ENCODE measurements at places on chromosomes 3 and 15. TPM values are rescaled to one million over a fixed set of nuclear protein-coding genes. Genes with fewer than 3 reads are reported as not detected.

Gene NR1I2
- total RNA-seq: not detected

DNA sequence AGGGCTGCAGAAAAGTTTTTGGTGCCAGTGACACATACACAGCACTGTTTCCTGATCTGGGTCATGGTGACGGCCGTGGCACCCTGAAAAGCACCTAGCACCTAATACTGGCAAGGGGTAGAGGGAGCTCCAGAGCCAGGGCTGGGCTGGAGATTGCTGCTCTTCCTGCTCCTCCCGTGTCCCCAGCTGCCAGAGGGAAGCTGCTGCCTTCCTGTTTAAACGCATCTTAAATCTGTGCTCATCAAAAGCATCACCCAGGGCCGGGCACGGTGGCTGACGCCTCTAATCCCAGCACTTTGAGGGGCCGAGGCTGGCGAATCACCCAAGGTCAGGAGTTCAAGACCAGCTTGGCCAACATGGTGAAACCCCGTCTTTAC, 156.7 kb upstream of the MEF2A start:
- DNase-seq: peak; percentile 38

Gene TPRG1
- 1.9 TPM for total RNA-seq

- no peak for DNase-seq
Measured at GRCh38 chr15:67199391-67199790, 55.1 kb downstream of the AAGAB start.

- no peak for DNase-seq
Measured at GRCh38 chr15:62060896-62061280, 641 bp upstream of the VPS13C start.

- no peak for DNase-seq
Measured at GRCh38 chr3:172905451-172905850, 154.9 kb downstream of the ECT2 start.

- DNase-seq: no peak
Measured at GRCh38 chr3:13078163-13078905, 5.1 kb upstream of the IQSEC1 start.

GRCh38 chr3:119613201-119613600, 15.5 kb downstream of the PLA1A start:
- no peak for DNase-seq

GRCh38 chr3:14836049-14836468, 17.3 kb downstream of the FGD5 start:
- no peak for DNase-seq

GRCh38 chr3:116896116-116896515, 186.5 kb downstream of the TUSC7 start:
- DNase-seq: no peak

Gene LXN
- not detected for total RNA-seq

GRCh38 chr3:102510663-102511062, 75.8 kb downstream of the ZPLD1 start:
- no peak for DNase-seq

Gene KCNMB3
- total RNA-seq: 7.4 TPM

DNA sequence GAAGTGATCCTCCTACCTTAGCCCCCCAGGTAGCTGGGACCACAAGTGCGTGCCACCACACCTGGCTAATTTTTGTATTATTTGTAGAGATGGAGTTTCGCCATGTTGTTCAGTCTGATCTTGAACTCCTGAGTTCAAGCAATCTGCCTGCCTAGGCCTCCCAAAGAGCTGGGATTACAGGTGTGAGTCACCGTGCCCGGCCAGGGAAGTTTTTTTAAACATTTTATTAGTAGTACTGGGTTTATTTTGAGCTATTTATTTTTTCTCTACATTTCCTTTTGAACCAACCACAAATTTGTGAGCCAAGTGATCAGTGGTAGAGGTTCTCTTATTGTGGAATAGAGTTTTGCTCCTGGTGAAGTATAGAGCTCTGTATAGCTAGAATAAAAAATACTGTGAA, 33.7 kb downstream of the ARMC8 start:
- DNase-seq: no peak

DNA sequence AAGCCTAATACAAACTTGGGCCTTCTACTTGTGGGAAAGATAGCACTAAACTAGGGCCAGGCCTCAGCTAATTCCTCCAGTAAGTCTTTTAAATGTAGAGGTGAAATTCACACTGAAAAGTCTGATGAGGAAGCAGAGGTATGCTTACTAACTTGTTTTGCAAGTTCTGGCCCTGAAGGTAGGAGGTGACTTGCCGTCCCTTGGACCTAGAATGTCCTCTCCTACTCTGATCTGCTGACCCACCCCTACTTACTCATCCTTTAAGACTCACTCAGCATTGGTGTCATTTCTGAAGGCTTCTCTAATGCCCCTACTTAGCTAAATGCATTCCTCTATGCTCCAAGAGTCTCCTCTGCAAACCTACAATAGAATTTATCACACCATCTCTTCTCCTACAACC, 19.4 kb downstream of the RIOX2 start:
- peak; percentile 98 for DNase-seq

Gene ATP13A5
- not detected for total RNA-seq

DNA sequence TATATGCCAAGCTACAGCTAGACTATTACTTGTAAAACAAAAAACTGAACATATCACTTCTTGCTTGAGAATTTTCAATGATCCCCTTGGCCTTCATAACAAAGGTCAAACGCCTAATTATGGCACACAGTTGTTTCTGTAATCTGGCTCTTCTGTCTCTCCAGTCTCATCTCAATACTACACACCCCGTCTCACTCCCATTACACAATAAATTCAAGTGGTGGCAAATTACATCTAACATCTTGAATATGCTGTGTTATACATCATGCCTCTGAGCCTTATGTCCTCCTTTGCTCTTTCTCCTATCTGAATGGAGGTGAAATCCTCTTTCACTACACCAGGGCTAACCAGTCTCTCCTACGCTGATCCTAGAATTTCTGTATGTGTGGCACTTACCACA, 140.4 kb downstream of the TBL1XR1 start:
- no peak for DNase-seq

DNA sequence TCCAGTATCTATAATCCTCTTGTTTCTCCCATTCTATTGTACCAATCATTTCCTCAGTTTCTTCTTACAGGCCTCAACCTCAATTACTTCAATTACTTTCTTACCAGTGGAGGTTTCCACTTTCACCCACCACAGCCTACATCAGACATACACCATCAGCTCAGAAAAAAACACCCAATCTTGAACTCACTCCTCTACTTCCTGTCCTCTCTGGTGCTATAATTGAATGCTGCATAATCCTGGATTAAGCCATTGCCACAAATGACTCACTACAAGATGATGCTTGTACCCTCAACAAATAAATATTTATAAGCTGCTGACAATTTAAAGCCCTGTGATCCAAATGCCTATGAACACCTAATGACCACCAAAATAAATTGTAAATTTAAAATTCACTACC, 18.5 kb downstream of the RYK start:
- DNase-seq: no peak

Gene CKMT1B
- total RNA-seq: 1.6 TPM

DNA sequence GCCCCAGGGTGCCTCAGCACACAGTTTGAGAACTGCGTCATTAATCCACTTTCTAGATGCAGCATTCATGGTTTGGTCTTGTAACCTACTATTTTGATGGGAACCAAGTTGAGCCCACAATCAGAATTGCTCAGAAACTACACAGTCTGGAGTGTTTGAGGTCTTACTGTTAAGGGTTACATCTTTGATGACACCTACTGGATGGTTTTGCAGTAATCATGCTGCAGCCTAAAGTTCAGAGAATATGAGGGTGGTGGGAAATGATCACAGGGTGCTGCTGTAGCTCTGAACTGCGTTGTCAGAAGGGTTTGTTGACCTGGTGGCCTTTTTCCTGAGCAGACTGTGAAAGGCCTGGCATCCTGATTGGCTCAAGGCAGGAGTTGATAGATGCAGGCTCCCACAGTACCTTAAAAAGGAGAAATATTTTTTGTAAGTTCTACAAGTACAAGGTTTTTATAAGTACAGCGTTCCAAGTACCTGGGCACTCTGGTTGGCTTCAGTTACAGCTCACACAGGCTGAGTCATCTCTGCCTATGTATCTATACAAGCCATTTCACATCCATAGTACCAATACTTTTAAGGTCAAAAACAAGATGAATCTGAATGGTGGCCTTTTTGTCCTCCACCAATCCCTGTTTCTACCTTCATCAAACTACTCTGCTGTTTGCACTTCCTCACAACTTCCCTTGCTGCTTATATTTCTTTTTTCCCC, 60.5 kb upstream of the ACKR4 start:
- DNase-seq: no peak

DNA sequence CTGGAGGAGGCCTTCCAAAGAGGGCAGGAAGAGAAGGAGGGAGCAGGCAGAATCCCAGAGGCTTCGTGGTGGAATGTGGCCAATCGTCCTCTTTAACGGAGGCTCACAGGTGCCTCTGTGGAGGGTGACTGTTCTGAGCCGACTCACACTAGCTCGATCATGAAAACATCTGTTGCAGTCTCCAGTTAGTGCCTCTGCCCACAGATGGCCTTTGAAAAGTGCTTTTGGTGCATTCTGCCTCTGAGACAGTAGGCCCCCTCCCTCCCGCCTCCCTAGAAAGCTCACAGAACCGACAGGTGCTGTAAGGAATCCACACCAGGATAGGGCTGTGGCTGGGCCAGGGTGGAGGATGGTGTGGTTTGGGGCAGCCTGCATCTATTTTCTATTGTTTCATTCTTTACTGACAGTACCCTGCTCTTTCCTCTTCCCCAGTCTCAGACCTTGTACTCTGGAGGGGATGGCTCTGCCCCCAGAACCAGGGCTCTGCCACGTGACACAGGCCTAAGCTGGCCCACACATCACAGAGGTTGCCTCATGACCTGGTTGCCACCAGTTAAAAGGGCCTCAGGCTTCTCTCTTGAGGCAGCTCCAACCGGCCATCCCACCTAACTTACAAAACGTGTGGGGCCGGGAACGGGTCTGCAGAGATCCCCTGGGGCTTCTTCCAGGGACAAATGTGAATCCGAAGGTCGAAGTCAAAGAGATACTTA, 27.2 kb upstream of the PIGZ start:
- DNase-seq: no peak

Gene GOLGA8N
- 2.4 TPM for total RNA-seq

Gene MIX23
- total RNA-seq: 44.8 TPM

DNA sequence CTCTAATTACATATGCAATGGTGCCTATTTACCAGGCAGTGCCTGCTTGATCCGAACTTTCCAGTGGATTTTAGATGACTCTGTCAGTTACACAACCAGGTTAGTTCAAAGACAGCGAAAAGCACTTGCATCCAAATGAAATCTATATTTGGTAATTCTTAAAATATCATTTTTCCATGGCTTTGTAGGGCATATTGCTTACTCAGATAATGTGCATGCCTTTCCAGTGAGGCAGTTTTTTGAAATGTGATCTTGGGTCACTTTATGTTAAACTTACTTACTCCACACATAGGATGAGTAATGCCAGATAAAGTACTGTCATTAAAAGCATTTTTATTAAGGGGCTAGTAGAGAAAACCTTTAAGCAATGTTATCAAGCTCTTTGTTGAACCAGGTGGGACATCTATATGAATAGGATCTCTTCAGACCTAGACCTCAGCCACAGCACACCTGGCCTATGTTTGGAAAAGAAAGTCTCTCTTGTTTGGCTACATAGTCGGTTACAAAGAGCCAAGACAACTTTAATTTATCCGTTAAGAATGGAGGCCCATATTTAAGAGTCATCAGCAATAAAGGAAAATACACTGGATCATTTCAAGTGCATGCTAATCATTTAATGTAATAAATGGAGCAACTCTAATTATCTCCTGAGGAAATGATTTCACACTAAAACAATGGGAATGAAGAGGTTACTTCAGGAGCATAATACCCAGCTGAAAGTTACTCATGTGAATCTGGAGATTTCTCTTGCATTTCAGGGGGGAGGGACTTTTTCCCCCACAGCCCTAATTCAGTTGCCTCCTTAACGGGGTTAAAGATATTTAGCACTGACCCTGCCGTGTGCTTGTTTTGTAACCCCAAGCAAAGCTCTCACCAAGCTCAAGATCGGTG, 56.3 kb upstream of the TMCO5A start:
- DNase-seq: no peak

Gene PLIN1
- total RNA-seq: 1.0 TPM

DNA sequence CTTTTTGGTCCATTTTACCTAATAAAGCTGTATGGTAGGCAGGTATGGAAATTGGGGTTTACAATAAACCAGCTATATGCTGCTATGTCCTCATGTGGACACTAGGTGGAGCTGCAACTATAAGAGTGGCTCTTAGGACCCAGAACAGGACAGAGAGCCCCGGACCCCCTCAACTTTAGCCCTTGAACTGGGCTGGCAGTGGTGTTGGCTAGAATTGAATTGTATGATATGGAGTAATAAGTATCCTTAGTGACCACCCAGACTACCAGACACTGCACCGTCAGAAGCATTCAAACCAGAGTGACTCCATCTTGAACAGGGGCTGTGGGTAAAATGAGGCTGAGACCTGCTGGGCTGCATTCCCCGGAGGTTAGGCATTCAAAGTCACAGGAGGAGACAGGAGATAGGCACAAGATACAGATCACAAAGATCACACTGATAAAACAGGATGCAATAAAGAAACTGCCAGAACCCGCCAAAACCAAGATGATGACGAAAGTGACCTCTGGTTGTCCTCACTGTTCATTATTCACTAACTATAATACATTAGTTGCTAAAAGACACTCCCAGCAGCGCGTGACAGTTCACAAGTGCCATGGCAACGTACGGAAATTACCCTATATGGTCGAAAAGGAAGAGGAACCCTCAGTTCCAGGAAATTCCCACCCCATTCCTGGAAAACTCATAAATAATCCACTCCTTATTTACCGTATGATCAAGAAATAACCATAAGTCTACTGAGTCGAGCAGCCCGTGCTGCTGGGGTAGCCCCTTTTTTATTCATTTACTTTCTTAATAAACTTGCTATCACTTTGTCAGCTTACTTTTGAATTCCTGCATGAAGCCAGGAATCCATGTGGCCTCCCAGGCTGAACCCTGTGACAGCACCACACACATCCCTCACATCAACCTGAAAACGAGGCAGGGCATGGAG, 68.7 kb upstream of the BLM start:
- DNase-seq: peak; percentile 69

- DNase-seq: peak; percentile 68
Measured at GRCh38 chr15:42012241-42012640, 8.6 kb downstream of the PLA2G4E start.

Gene EPHB3
- 15.7 TPM for total RNA-seq

GRCh38 chr3:183911763-183912506, 27.3 kb upstream of the PARL start:
- DNase-seq: peak; percentile 87

DNA sequence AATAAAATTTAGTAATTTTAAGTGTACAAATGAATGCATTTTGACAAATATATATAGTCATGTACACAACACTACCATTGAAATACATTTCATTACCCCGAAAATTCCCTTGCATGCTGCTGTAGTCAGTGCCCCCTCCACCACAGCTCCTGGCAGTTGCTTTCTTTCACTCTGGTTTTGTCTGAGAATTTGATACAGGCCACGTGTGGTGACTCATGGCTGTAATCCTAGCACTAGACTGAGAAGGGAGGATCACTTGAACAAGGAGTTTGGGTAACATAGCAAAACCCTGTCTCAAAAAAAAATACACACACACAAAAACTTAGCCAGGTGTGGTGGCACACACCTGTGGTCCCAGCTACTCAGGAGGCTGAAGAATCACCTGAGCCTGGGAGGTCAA, 65.4 kb downstream of the TFRC start:
- peak; percentile 38 for DNase-seq

- DNase-seq: no peak
Measured at GRCh38 chr3:197093871-197094270, 64.3 kb upstream of the MELTF start.

Gene PIGZ
- 5.6 TPM for total RNA-seq

GRCh38 chr15:98951493-98952320, 55.9 kb downstream of the PGPEP1L start:
- peak; percentile 25 for DNase-seq

GRCh38 chr3:85570819-85571218, 612.0 kb downstream of the CADM2 start:
- no peak for DNase-seq

- DNase-seq: no peak
Measured at GRCh38 chr15:34620142-34620541, 36.7 kb upstream of the GOLGA8B start.

Data from PC-9 (cell line).